ENCODE measurements at places on chromosomes 1 and 21.

GRCh38 chr1:88787023-88787903 lies 103.2 kb downstream of the PKN2 start:
- no peak for DNase-seq

- no peak for DNase-seq
These were observed 9.2 kb downstream of the MRPS21 start for GRCh38 chr1:150302902-150303301.

- DNase-seq: no peak
These were observed 7.1 kb downstream of the C1orf21 start for GRCh38 chr1:184393962-184394361.

GRCh38 chr1:69126796-69127195 lies 440.9 kb upstream of the LRRC7 start:
- DNase-seq: no peak

DNA sequence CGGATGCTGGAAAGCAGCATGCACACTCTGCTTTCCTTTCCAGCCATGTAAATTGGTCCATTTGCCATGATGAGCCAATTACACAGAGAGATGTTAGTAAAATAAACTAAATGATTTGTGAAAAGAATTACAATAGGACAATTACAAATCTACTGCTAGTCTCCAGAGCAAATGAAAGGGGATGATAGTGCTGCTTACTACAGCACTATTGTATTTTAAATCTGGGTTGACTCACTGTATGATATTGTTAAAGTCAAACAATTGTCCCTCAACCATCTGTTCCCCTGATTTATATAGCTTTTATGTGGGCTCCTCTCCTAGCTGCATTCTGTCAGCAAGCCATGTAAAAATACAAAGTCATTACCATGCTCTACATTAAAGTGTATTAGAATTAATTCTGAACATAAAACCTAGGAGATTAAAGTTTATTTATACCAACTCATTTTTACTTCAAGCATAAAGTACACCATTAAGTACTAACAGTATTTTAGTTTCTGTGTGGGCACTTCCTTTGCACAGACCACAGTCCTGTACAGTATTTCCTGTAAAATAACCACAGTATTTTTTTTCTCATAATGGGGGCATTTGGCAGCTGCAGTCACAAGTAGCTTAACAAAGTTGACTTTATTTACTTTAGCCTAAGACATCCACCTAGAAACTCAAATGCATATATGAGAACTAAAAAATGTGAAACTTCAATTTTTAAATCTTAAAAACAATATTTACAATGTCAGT lies 135.8 kb downstream of the VAV3 start:
- peak; percentile 68 for DNase-seq

DNA sequence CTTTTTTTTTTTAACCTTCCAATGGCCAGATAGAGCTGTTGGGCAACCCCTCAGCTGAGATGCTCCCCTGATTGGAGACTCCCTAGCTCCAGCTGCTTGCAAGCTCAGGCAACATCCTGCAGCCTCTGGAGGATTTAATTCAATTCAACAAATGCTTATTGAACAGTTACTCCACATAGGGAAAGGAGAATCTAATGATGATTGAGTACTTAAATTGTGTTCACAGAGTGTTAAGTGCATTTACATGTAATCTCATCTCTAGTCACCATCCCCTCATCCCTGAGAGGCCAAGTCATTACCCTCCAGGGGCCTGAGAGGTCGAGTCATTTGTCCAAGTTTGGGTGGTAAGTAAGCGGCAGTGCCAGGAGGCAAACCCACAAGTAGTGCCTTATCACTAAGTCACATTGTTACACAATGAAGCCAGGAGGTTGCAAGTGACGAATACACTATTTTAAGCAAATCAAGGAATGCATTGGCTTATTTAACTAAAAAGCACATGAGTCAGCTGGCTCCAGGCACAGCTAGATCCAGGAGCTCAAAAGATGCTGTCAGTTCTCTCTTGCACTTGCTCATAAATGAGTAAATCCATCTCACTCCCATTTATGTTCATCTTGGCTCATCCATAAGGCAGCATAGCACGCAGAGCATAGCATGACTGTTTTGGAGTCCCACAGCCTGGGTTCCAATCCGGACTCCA lies 64.3 kb downstream of the OPTC start:
- peak; percentile 95 for DNase-seq

DNA sequence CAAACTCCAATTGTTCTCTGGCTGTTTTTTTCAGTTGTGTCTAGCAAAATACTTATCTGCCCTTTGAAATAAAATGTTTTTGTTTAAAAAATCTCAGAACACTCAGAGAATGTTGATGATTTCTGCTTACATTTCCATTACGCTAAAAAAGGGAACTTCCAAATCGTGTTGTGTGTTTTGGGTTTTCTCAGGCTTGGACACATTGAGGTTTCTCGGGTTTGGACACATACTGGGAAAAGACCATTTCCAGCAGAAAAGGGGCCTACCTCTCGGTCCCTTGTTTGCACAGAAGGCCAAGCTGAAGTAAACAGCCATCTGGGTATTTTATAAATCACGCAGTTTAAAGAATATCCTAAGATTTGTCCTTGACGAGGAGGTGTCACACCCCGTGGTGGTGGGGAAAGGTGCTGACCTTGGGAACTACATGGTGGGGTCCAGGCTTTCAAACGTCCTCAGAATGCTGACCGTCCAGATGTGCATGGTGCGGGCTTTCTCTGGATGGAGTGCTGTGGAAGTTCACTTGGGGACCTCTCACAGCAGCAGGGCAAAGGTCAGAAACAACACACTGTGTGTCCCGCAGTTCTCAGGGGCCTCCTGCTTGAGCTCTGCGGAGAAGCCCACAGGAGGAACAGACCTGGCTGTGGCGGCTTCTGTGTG lies 67.8 kb downstream of the SLC37A1 start:
- DNase-seq: no peak

GRCh38 chr1:58568911-58569310 lies 8.1 kb downstream of the TACSTD2 start:
- no peak for DNase-seq

DNA sequence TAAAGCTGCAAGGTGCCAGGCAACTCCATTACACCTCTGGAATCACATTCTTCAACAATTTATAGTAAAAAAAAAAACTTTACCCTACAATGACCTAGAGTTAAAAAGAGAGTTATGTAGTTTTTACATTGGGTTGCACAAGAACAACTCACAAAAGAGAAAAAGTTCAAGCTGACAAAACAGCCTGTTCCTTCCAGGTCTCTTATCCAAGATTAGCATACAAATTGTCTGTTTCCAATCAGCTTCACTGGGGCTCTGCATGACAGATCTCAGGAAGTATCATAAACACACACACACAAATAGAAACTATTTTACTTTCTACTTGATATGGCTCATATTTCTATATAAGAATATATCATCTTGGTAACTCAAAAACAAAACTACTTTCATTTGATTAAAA lies 154.6 kb downstream of the PCNX2 start:
- no peak for DNase-seq

GRCh38 chr1:204994086-204994862 lies 48.7 kb upstream of the CNTN2 start:
- no peak for DNase-seq

GRCh38 chr1:177913762-177914540 lies 55.9 kb downstream of the SEC16B start:
- DNase-seq: peak; percentile 48

DNA sequence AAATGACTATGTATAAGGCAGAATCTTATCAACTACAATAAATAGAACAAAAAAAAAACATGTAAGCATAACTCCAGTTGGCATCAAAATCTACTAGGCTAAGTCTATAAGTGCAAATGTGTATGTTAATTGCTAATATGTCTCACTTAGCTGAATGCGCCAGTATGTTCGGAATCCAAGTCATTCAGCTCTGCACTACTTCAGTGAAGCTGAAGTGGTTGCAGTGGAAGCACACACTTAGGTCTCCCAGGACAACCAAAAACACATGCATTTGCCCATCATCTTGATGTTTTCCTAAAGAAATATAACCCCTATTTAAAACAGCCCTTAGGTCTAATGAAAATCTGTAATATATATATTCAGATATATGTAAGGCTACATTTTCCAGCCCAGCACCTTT lies 41.0 kb upstream of the RGS2 start:
- no peak for DNase-seq

GRCh38 chr1:166379447-166379846 lies 212.6 kb upstream of the FAM78B start:
- no peak for DNase-seq

DNA sequence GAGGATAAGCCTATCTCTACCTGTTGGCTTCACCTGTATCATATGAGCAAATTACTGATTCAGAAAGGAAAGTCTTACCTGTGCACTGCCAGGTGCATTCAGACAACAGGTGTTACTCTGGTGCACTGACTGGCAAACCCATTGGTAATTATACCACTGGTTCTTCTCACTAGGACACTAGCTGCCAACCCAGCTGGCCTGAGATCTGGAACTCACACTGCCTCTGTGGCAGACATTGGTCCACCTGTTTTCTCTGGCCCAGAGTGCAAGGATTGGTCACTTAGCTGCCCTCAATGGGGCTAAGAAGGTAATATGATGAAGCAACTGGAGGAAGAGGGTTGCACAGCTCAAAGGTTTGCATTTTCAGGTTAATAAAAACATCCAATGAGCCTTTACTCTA lies 140.2 kb upstream of the DNAH14 start:
- no peak for DNase-seq

GRCh38 chr1:43558346-43558841 lies 27.7 kb downstream of the PTPRF start:
- DNase-seq: peak; percentile 57

DNA sequence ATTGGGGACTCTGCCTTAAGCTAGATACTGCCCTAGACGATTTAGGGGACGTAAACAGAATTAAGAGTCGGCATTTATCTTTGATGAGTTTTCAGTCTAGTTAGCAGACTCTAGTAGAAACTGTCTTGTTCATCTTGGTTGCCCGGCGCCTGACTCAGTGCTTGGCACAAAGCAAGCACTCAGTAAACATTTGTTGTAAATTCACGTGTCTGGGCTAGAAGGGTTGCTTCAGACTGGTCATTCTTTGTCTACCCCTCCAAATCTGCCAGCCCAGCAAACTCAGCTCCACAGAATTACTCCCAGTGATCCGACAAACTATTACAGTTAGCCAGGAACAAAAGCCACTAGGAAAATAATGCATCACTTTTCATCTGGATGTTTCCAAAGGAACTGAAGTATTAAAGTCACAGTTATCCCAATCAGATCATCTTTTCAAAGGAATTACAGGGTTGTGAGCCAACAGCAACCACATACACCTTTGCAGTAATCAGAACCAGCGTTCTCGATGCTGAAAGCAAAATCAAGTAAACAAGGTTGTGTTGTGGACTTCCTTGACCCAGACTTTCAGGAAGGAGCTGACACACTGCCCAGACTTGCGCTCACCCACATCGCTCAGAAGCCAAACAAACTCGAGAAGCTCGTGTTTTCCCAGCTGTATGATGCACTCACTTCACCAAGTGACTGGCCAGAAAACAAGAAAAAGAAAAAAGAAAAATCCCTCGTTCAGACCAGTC lies 66.5 kb upstream of the GADD45A start:
- DNase-seq: peak; percentile 93

- DNase-seq: peak; percentile 56
These were observed 54.6 kb downstream of the GORAB start for GRCh38 chr1:170586321-170587252.

DNA sequence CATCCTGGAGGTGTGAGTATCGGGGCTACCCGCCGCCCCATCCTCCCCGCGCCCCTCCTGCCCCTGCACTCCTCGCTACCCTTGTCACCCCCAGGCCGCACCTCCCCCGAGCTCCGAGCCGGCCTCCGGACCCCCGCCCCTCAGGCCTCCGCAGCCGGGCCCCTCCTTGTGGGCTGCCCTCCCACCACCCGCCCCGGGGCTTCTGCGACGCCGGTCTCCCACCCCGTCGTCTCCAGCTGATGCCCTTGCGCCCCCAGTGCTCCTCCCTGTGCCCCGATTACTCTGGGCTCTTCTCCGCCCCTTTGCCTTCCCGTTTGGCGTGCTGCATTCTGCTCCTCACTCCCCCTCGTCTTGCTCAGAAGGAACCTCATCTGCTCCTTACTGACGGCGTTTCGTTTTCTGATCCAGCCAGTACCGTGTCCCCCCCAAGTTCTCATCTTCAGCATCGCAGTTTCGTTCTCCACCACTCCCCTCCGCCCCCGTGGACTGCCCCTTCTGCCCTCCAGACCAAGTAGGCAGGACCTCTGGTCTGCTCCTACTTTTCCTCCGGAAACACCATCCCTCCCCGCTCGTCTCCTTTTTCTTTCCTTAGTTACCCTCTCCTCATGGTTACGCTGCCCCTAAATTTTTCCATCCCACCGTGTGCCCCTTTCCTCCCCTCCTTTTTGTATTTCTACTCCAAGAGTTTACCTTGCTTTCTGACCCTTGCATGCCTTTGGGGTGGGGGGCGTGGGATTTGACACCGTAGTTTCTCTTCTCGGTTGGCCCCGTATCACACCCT lies 841 bp downstream of the SNX27 start:
- DNase-seq: no peak

DNA sequence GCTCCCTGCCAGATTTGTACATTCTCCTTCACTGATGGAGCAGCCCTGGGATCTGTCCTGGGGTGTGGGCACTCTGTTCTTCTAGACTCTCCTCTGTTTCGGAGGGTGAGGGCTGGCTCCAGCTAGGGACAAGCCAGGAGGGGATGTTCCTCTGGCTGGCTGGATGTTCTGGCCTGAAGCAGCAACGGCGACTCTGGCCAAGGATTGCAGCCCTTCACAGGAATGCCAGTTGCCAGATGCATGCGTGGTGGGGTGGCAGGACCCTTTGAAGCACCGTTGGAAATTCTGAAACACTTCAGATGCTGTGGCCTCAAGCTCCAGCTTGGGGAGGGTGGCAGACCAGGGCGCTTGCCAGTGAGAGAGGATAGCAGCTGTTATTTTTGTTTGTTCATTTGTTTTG lies 210.9 kb downstream of the TRABD2B start:
- no peak for DNase-seq

DNA sequence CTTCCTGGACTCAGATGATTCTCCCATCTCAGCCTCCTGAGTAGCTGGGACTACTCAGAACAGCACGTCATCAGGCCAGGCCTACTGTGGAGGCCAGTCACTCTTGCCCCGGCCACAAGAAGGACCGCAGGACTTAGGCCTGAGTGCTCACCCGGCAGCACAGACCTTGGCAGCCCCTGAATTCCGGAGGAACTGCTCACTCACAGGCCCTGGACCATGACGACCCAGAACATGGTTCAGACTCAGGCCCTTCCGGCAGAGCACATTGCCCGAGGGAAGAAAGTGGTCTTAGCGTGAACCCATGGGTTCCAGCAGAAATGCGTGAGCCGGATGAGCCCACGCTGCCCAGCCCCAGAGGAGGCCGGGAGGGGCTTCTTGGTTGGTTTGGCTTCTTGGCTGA lies 177.3 kb upstream of the TMEM51 start:
- DNase-seq: no peak

DNA sequence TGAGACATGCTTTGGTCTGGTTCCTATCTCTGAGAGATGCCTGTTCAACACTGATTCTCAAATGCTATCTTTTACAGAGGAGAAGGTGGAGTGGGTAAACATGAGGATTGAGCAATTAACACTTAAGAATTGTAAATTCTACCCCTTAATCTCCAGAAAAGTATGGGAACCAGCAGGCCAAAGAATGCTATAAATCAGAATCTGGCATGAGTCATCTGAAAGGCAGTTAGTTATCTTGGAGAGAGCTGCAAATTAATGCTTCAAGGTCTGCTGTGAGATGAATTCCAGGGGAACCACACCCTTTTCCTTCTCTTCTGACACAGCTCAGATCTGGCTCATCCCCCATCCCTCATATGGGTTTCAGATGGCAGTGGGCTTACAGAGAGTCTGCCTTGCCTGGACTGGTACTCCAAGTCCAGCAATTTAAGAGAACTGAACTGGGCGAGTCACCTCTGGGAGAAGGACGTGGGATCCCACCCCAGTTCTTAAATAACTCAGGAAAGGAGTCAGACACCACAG lies 5.2 kb downstream of the S100A10 start:
- peak; percentile 75 for DNase-seq
